Bronchus fibroblast of lung (primary cell): ENCODE measurements at places on chromosomes 3 and 15. TPM values are rescaled to one million over a fixed set of nuclear protein-coding genes. Genes with fewer than 3 reads are reported as not detected.

NLGN1 gene
- total RNA-seq: 0.50 and 0.74 TPM in 2 replicates

A4GNT gene
- not detected in 2 replicates for total RNA-seq

CGNL1 gene
- total RNA-seq: under 0.01 and 0.15 TPM in 2 replicates

PCSK6 gene
- 0.17 TPM in 1 of 2 replicates, not detected in the other for total RNA-seq

STARD5 gene
- 5.2 and 8.2 TPM in 2 replicates for total RNA-seq

TMEM212 gene
- total RNA-seq: not detected in 2 replicates

FGD5 gene
- under 0.01 and 0.30 TPM in 2 replicates for total RNA-seq

BFSP2 gene
- not detected in 2 replicates for total RNA-seq

TEX55 gene
- not detected in 2 replicates for total RNA-seq

RPUSD2 gene
- total RNA-seq: 10.9 and 13.2 TPM in 2 replicates

VIPR1 gene
- total RNA-seq: under 0.01 and 0.17 TPM in 2 replicates

STOML1 gene
- 20.4 and 22.9 TPM in 2 replicates for total RNA-seq

USP3 gene
- 27.1 and 29.6 TPM in 2 replicates for total RNA-seq

RASL12 gene
- total RNA-seq: 8.5 and 10.4 TPM in 2 replicates

LSAMP gene
- 1.6 and 2.0 TPM in 2 replicates for total RNA-seq

GPR87 gene
- total RNA-seq: 0.17 and 1.2 TPM in 2 replicates

SLC12A8 gene
- 4.8 and 6.2 TPM in 2 replicates for total RNA-seq

GATM gene
- 0.15 TPM in 1 of 2 replicates, not detected in the other for total RNA-seq

ITIH1 gene
- not detected in 2 replicates for total RNA-seq

PLA2G4D gene
- total RNA-seq: not detected in 2 replicates

UBAP1L gene
- under 0.01 and 0.30 TPM in 2 replicates for total RNA-seq

LSMEM2 gene
- not detected in 2 replicates for total RNA-seq

NPAP1 gene
- not detected in 2 replicates for total RNA-seq

EIF1B gene
- 11.7 and 14.0 TPM in 2 replicates for total RNA-seq

SHC4 gene
- 0.67 and 0.74 TPM in 2 replicates for total RNA-seq

CDHR4 gene
- not detected in 2 replicates for total RNA-seq

VEPH1 gene
- 25.9 and 30.1 TPM in 2 replicates for total RNA-seq

INKA1 gene
- 2.5 and 3.4 TPM in 2 replicates for total RNA-seq

CHCHD6 gene
- total RNA-seq: 20.1 and 23.0 TPM in 2 replicates

EIF4A2 gene
- total RNA-seq: 210 and 239 TPM in 2 replicates

SMC4 gene
- total RNA-seq: 87.1 and 103 TPM in 2 replicates

ACKR2 gene
- under 0.01 and 0.50 TPM in 2 replicates for total RNA-seq

GRM7 gene
- total RNA-seq: not detected in 2 replicates

TPRG1 gene
- total RNA-seq: 0.17 TPM in 1 of 2 replicates, not detected in the other

GOLGA8J gene
- total RNA-seq: not detected in 2 replicates

GASK1A gene
- 0.50 and 1.2 TPM in 2 replicates for total RNA-seq

ATP11B gene
- 21.7 and 26.2 TPM in 2 replicates for total RNA-seq

GPR160 gene
- 0.15 and 0.17 TPM in 2 replicates for total RNA-seq

DVL3 gene
- total RNA-seq: 25.4 and 28.2 TPM in 2 replicates

MRAS gene
- total RNA-seq: 15.0 and 15.6 TPM in 2 replicates

CCDC54 gene
- not detected in 2 replicates for total RNA-seq

KIAA1143 gene
- 14.1 and 17.0 TPM in 2 replicates for total RNA-seq

GP9 gene
- not detected in 2 replicates for total RNA-seq

GOLGB1 gene
- 14.3 and 43.6 TPM in 2 replicates for total RNA-seq

EPHB1 gene
- total RNA-seq: 1.0 and 1.5 TPM in 2 replicates

GPR176 gene
- 80.7 and 86.2 TPM in 2 replicates for total RNA-seq

ARIH1 gene
- total RNA-seq: 15.8 and 24.4 TPM in 2 replicates

ISLR gene
- 10.1 and 16.1 TPM in 2 replicates for total RNA-seq

CPNE4 gene
- total RNA-seq: not detected in 2 replicates

LRRC31 gene
- not detected in 2 replicates for total RNA-seq

TMPRSS7 gene
- not detected in 2 replicates for total RNA-seq

SCAANT1 gene
- not detected in 2 replicates for total RNA-seq

ACKR4 gene
- not detected in 2 replicates for total RNA-seq

EBLN2 gene
- 0.89 and 1.0 TPM in 2 replicates for total RNA-seq
